ENCODE measurements at places on chromosomes 7 and 10.

DNA sequence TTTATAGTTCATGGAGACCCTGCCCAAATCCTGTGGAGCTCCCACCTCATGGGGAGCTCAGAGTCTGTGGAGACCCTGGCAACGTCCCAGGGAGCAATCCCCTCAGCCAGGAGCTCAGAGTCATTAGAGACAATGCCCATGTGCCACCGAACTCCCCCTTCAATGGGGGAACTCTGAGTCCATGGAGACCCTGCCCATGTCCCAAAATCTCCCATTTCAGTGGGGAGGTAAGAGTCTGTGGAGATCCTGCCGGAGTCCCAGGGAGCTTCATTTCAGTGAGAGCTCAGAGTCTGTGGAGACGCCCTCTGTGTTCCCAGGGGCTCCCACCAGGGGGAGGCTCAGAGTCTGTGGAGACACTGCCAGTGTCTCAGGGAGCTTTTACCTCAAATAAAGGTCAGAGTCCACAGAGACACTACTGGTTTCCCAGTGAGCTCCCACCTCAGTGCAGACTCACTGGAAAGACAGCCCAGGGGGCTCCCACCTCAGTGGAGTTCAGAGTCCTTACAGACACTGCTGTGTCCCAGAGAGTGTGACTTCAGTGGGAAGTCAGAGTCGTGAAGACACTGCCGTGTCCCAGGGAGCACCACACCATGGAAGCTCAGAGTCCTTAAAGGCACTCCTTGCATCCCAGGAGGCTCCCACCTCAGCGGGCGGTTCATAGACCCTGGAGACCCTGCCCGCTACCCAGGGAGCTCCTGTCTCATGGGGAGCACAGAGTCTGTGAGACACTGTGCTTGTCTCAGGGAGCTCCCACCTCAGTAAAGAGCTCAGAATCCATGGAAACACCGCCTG is 5.0 kb downstream of the MYO1G start:
- DNase-seq, result no peak

GRCh38 chr7:108459922-108460551 is 3.8 kb upstream of the NRCAM start:
- DNase-seq, result peak; percentile 32

GRCh38 chr10:115525141-115525540 is 432.0 kb downstream of the ATRNL1 start:
- no peak for DNase-seq

DNA sequence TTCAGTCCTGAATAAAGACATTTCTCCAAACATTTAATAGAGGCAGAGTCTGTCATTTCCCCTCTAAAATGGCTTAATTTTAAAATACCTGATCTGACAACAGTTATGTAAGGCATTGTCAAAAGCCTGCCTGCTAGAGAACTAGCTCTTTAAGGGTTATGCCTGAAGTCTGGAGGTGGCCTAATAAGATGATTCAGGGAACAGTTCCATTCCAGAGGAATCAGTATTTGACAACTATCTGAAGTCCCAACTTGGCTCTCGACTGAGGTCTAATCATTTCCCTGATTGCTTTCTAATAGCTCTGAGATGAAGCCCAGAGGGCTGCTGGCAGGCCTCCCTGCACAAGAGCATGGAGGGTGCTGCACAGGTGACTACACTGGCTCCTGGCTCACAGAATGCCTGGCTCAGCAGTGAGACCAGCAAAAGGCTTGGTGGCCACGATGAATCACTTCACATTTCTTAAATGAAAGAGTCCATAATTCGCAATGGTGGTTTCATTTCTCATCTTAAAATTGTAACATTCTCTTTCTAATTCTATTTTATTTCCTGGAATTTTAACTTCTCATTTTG is 509.6 kb upstream of the POM121L12 start:
- DNase-seq, result no peak

DNA sequence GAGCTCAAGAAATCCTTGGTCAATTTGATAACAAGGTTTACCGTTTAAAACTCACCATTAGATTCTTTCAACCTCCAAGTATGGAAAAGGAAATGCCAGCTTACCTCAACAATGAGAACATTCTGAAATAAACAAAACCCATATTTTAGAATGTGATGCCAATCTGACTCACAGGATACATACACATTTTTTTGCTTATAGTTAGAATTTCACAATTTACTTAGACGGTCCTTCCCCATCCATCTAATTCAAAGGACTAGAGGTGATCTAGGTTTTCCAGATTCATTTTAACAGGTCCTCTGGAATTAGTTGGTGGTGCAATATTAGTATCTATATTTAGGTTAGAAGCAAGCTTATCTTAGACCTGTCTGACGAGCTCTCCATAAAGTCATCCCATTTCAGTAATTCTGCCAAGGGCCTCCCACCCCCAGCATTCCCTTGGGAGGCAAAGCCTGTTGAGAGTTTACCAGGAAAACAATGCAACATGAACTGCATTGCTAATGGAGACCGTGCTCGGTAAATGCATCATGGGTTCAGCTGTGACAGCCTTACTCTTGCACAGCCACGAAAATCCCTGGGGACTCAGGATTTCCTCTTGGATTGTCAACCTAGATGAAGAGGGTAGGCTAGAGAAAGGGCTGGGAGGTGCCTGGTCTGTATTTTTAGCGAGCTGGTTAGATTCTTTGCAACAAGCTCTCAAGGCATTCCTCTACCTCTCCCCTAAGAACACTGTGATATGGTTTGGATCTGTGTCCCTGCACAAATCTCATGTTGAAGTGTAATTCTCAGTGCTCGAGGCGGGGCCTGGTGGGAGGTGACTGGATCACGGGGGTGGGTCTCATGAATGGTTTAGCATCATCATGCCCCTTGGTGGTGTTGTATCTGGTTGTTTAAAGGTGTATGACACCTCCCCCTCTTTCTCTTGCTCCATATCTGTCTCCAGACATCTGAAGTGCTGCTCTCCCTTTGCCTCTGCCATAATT is 93.8 kb downstream of the PRTFDC1 start:
- peak; percentile 54 for DNase-seq

- no peak for DNase-seq
Observed at GRCh38 chr10:9681655-9682054, 1336.0 kb upstream of the CELF2 start.

- no peak for DNase-seq
Observed at GRCh38 chr10:42680267-42680666, 41.9 kb upstream of the ZNF33B start.

DNA sequence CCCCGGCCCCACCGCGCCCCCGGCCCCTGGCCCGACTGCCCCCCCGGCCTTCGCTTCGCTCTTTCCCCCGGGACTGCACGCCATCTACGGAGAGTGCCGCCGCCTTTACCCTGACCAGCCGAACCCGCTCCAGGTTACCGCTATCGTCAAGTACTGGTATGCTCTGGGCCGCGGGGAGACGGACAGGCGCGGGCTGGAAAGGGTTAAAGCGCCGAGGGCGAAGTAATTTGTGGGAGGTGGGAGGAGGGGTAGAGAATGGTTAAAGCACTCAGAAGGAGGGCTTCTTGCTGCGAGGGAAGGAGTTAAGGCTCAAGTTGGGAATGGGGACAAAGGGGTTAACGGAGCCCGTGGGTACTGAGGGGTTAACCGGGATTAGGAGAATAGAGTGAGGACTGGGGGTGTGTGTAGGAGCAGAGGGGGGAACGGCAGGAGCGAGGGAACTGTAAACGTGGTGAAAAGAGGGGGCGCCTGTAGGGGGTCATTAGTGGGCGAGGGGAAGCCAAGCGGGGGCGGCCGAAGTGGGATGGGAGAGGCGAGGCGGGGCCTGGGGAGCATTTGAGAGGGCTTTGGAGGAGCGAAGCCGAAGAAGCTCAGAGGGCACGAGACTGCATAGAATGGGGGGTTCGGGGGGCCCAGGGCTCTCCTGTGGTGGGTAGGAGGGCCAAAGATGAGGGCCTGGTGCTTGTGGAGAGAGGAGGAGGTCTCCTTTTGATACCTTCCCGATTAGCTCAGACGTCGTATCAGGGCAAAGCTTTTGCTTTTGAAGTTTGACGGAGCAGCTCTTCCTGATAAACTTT is 605 bp downstream of the SUFU start:
- peak; percentile 33 for DNase-seq

DNA sequence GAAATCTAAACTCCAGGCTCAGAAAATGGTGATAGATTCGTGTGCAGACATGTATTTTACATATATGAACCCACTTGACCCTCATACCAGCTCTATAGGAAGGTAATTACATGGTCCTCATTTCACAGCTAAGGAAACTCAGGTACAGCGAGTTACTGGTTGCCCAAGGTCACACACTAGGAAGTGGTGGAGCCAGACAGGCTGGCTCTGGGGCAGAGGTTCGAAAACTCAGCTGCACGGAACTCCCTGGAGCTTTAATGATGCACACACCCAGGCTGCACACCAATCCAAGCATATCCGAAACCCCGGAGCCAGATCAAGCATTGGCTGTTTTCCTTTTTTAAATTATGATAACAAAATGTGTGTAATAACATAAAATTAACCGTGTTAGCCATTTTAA is 172.4 kb downstream of the COBL start:
- no peak for DNase-seq

DNA sequence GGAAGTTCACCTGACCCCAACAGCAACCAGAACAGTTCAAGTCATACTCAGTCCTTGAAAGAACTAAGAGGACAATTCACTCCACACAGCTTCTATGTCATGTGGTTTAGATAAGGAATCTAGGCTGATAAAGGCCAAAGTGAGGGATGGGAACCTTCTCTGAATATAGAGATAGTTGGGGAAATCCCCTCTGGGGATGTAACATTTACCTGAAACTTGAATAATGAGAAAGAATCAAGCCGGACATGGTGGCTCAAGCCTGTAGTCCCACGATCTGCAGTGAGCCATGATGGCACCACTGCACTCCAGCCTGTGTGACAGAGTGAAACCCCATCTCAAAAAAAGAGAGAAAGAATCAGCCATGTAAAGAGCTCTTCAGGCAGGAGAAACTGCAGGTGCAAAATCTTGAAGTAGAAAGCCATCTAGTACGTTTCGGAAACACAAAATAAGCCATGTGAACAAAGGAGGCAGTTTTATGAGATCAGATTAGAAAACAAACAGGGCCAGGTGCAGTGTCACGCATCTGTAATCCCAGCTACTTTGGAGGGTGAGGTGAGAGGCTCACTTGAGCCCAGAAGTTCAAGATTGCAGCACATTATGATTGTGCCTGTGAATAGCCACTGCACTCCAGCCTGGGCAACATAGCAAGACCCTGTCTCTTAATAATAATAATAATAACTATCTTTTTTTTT is 4.5 kb upstream of the DNMBP start:
- DNase-seq, result no peak

- no peak for DNase-seq
Observed at GRCh38 chr7:43198599-43199090, 86.2 kb downstream of the HECW1 start.
